ENCODE measurements at places on chromosomes 1 and 21.
A peak's percentile ranks its signal among the peaks of the same experiment; 100 is the strongest.

DNA sequence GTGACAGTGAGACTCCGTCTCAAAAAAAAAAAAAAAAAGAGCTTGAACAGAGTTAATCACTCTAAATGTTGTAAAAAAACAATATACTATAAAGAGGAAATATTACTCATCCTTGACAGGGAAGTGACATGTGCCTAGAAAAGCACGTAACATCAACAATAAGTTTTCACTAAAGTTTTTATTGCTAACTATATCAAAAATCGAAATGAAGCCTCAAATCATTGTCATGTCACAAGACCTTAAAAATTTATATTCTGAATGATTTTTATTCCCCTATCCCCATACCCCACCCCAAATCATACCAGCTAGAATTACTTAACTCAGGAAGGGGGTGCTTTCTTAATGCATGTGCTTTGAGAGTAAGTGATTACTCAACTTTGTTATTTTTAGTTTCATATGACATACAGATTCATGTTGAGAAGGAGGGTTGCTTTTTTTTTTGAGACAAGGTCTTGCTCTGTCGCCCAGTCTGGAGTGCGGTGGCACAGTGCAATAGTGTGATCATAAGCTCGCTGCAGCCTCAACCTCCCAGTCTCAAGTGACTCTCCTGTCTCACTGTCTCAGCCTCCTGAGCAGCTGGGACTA is 53.6 kb upstream of the MUTYH start:
- DNase-seq: no peak

- DNase-seq: no peak
Observed at GRCh38 chr1:38997034-38997900, 6.2 kb downstream of the AKIRIN1 start.

- DNase-seq: no peak
Observed at GRCh38 chr1:7447736-7448135, 323.4 kb upstream of the VAMP3 start.

DNA sequence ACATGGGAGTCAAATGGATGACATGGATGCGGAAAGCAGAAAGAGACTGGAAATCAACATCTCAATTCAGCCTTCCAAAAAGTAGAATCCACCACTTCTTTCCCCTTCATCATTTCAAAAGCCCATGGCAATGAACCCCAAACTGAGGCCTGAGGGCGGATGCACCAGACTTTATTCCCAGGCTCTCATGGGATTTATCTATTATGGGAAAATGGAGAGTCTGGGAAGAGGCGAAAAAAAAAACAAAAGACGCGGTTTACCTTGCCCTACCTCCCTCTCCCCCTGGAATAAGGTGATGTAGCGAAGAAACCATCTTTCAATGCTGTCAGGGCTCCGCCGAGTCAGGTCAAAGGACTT is 624 bp downstream of the KIFAP3 start:
- DNase-seq: no peak

GRCh38 chr1:112296908-112297307 is 99.1 kb upstream of the CTTNBP2NL start:
- DNase-seq: no peak

GRCh38 chr1:224118688-224119087 is 4.8 kb downstream of the FBXO28 start:
- no peak for DNase-seq

DNA sequence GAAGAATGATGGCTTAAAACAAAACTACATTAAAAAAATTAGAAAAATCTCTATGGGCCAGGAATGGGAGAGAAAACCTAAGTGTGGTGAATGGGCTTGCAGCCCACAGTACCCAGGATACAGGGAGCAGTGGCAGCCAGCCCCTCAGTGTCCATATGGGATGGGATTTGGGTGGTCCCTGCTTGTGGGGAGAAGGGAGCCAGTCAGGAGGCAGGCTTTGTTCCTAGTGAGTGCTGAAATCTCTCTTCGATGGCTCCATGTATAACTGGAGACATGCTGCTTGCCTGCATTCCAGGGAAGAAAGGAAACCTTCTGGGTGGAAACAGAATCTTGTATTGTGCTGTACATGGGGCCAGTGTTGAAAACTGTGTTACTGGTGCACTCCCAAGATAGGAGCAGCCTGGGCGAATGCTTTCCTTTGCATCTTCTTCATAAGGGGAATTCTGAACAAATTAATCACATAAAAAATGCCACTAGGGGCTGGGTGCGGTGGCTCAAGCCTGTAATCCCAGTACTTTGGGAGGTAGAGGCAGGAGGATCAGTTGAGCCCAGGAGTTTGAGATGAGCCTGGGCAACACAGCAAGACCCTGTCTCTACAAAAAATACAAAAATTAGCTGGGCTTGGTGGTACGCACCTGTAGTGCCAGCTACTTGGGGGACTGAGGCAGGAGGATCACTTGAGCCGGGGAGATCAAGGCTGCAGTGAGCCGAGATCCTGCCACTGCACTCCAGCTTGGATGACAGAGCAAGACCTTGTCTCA is 36.0 kb downstream of the PTPRU start:
- DNase-seq: no peak

GRCh38 chr1:80211691-80212380 is 1205.3 kb upstream of the ADGRL4 start:
- DNase-seq: no peak

GRCh38 chr1:181452746-181453145 is 30.6 kb upstream of the CACNA1E start:
- DNase-seq: no peak

DNA sequence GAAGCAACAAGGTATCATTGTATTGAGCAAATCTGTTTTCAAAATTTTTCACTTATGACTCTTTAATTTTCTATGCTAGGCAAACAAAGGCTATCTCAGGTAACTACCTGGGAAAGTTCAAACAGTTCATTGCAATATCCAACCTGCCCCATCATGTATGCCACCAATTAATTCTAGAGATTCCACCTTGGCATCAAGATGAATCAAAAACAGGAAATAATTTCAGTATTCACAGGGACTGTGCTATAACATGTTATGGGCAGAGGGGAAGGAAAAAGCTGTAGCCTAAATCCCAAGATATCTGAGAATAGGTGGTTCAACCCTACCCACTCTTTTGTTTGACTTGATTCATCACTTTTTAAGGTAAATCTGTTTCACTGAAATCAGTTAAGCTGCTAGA is 67.5 kb upstream of the SH3GLB1 start:
- DNase-seq: no peak

DNA sequence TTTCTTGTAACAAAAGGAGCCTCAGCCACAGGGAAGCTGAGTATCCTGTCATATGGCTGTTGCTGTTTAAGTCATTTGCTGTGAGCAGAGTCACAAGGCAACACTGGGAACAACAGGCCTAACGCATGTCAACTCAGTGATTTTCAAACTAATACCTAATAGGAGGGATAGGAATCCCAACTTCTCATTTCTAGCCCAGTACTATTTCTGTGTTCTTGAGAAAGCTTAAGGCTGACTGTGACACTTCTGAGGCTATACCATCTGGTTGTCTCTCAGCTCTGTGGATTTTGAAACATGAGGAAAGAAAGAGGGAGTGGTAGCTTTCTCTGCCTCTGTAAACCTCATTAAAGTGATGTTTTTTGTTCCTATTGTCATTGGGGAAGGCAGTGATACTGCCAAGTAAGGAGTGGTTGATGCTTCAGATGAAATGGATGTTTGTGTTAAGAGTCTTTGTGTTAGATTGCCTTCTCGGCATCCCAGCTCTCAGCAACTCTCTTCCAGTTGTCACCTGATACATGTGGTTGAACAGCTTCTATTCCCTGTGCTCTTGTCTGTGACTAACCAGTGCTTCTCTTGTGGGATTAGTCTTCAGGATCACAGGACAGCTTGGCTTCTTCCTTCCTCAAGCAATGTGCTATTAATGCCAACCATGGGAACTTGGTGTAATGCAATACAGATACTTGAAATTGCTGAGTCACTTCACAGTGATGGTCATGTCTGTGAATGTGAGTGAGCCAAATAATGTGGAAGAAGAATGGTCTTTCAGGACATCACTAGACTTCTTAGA is 166.8 kb upstream of the IVNS1ABP start:
- peak; percentile 35 for DNase-seq

DNA sequence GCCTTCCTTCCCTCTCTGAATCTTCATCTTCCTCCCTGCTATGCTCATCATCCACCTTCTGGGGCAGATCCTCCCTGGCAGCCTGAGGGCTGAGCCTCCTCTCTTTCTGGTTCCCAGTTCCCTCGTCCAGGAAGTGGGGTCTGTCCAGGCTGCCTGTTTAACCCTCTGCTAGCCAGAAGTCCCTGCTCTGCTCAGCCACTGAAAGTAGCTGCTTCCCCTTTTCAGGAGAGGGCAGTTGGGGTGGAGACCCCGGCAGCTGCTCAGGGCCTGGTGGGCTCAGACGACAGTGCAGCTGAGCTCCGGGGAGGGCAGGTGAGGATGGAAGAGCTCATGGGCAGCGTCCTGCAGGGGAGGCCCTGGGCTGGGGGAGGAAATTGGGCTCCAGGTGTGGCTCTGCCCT is 43.1 kb upstream of the ETV3 start:
- no peak for DNase-seq

GRCh38 chr21:32878661-32879060 is 107.1 kb upstream of the PAXBP1 start:
- DNase-seq: no peak

DNA sequence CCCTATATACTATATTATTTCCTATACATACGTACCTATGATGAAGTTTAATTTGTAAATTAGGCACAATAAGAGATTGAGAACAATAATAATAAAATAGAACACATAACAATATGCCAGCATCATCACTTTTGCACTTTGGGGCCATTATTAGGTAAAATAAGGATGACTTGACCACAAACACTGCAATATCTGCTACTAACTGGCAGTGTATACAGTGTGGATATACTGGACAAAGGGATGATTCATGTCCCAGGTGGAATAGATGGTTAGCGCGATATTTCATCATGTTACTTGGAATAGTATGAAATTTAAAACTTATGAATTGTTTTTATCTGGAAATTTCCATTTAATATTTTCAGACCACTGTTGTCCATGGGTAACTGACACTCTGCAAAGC is 35.4 kb upstream of the TXLNA start:
- DNase-seq: no peak

DNA sequence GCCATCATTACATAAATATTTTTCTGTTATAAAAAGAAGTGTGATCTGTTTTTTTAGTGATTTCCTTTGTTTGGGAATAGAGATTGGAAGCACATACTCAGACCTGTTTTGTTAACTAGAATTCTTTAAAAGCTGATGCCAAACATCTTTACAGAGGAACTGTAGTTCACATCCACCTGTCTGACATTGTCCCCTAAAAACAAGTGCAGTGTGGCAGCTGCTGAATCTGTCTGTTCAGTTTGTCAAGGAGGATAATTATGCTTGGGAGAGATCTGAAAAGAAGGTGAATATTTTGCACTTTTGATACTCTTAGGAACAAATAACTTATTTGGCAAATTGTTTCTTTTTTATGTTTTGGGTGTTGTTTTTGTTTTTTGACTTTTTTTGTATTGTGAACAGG is 13.6 kb downstream of the AGMAT start:
- DNase-seq: no peak

DNA sequence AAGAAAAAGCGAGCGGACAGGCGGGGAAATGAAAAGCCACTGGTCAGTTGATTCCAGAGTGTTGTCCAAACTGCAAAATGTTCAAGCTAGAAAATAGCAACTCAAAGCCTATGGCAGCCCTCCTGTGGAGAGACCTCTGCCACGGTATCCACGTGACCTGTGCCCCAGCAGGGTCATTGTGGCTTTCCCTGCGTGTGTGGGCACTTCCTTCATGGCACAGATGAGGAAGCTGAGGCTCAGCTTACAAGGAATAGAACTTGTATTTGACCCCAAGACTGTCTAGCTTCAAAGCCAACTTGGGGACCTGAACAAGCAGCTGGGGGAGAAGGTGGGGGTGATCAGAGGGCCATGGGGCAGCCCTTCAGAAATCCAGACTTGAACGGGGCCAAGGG is 15.6 kb upstream of the PLEKHG5 start:
- no peak for DNase-seq

DNA sequence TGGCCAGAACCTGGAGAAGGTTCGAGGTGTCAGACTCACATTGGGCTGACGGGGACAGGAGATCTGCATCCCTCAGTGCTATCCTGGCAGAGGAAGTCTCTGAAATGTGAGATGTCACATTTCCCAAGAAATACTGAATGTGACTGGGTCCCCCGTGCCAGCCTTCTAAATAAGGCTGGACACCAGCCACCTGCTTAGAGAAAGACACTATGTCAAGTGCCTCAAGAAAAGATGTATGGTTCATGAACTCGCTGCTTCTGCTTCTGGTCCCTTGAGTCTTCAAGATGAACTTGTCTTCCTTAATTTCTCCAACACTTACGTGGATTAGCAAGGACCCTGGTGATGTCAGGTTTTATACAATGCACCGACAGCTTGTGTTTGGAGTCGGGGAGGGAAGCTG is 42.1 kb upstream of the FHAD1 start:
- DNase-seq: no peak

- DNase-seq: peak; percentile 76
Observed at GRCh38 chr1:53541761-53542550, 82.8 kb downstream of the DMRTB1 start.

GRCh38 chr1:39753132-39754025 is 14.7 kb downstream of the PPIE start:
- no peak for DNase-seq

GRCh38 chr1:5594056-5594956 is 397.9 kb downstream of the NPHP4 start:
- DNase-seq: no peak

DNA sequence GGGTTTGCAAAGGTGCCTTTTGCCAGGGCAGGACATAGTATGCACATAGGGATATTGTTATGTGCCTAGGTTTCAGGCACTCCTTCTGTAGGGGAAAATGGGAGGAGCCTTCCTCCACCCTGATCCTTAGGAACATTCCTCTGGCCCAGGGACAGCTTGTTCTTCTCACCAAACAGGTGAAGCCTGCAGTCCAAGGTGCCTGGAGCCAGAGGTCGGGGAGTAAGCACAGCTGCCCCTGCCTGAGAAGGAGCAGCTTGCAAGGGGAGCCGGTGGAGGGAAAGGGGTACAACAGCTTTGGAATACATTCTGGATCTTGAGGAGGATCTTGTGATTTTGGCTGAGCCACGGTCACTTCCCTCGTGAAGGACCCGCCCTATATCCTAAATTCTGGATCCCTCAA is 82.4 kb upstream of the CD1D start:
- DNase-seq: no peak

DNA sequence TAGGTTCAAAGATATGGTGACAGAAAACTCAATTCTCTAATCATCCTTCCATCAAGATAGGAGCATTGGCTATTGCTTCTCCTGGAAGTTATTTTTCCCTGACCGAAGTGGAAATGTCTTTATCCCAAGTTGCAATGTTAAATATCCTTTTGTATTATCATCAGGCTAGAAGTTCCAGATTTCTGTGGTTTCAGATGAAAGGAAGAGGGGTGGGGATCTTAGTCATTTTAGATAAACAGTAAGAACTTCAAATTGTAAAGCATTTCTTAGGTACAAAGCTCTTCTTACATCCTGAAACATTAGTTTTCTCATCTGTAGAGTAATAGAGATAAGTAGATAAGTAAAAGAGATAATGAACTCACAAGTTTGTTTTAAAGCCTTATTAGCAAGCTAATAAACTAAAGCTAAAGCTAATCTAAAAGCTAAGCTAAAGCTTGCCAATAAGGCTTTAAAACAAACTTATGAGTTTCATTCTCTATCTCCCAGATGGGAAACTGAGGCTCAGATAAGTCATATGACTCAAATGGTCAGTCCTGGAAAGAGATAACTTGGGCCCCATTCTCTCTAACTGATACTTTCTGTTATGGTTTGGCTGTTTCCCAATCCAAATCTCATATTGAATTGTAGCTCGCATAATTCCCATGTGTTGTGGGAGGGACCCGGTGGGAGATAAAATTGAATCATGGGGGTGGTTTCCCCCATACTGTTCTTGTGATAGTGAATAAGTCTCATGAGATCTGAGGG is 99.2 kb upstream of the KCNK2 start:
- DNase-seq: peak; percentile 50

Data from NCI-H226 (cell line).